ENCODE measurements at places on chromosomes 12 and 14. TPM values are rescaled to one million over a fixed set of nuclear protein-coding genes. Genes with fewer than 3 reads are reported as not detected.

CLEC6A gene
- not detected for total RNA-seq

PIWIL1 gene
- not detected for total RNA-seq

SLC25A47 gene
- not detected for total RNA-seq

DGLUCY gene
- total RNA-seq: 47.1 TPM

EDDM3A gene
- total RNA-seq: not detected

GPR135 gene
- 3.0 TPM for total RNA-seq

SLC48A1 gene
- 15.5 TPM for total RNA-seq
